ENCODE measurements at places on chromosomes 2 and 18.

DNA sequence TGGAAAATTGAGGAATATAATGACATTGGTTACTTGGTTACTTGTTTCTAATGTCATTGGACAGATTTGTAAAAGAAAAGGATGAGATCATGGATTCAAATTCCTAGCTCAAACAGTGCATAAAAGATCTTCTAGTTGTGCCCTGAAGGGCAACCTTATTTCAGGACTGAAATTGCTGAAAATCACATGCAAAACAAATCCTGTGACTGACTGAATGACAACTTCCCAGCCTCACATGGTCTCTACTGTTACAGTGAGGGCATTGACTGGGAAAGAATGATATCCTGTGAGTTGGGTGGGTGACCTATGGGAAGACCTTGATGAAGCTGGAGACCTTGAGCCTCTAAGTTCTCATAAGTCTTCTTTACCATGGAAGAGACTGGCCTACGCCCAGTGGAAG lies 90.4 kb upstream of the HAAO start:
- DNase-seq: no peak

DNA sequence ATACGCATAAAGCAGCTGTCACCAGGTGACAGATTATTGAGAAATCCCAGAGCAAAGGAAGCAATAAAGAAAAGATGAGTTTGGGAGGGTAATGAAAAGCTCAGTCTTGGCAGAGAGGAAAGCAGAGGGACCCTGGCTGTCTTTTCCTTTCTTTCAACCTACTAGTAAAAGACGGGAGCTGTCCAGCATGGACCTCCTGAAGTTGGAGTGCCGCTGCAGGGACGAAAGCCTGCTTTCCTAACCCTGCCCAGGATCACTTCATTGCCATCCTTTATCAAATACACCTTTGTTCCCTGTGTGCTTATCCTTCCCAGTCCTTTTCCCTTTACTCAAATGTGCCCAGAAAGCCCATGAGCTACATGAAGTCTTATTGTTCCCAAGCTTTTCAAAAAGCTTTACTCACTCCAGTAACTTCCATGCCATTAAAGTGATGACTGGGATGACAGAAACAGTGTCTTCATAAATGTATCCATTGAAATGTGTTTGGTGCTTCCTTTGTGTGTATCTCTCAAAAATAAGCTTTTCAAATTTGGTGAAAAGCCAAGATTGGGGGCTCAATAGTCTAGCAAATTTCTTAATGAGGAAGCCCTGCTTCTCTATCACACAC lies 3.7 kb upstream of the SPR start:
- DNase-seq: no peak

DNA sequence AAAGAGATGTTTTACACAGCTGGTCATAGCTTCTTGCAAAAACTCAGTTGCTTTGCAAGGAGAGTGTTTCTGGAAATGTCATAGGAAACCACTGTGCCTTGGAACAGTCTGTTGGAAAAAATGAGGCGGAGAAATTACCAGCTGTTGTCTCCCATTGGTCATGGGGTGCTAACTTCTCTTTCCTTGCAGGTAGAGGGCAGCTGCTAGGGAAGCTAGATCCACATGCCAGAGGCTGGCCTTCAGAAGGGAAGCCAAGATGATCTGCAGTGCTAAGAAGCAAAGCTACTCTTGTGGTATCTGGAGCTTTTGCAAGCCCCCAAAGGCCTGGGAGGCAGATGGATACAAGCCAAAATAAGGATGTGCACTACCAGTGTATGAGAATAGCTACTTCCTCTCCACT lies 34.8 kb upstream of the LAMA1 start:
- DNase-seq: no peak

GRCh38 chr2:108884619-108885018 lies 98.0 kb downstream of the CCDC138 start:
- no peak for DNase-seq

- DNase-seq: no peak
These were observed 289.7 kb upstream of the KCNJ3 start for GRCh38 chr2:154408786-154409185.

DNA sequence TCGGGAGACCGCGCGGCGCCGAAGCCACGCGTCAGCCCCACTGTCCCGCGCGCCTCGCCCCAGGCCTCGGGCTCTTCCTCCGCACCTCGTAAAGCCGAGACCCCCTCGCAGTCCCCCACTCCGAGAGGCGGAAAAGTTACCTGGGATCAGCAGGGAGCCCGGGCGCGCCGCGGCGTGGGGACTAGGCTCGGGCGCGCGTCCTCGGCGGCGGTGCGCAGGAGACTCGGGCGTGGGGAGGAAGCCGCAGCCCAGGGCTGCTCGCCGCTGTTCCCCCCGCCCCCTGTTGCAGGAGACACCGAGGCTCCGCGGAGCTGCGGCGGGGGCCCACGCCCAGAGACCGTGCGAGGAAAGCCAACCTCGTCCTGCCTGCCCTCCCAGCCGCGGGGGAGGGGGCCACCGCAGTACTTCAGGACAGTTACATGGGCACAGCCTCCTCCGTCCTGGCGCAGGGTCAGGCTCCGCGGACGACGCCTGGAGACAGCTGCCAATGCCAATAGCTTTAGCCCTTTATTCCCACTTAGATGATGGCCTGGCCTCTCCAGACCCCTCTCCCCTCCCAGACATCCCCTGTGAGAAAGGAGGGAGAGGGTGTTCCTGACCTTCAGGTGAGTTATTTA lies at the start of gene EPB41L3:
TSS of gene EPB41L3 (minus strand) at position 225 of the 617 bp plus-strand sequence. CDS start 54,814 bp downstream, outside the sequence.
- no peak for DNase-seq
